ENCODE measurements at places on chromosomes 1 and 21.

DNA sequence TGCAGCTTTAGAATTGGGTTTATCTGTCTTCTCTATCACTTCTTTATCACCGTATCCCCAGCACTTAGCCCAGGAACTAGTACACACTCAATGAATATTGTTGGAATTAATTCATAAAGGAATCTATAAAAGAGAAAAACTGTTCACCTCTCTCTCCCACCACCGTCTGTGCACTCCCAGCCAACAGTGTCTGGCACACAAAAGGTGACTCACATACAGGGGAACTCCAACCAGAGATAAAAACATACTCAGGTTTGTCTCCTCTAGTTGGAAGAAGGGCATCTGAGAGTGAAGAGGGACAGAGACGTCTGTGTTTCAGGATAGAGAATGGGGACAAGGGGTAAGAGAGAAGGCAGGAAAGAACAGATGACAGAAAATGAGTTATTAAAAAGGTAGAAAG lies 10.0 kb downstream of the ITLN1 start:
- DNase-seq = no peak

DNA sequence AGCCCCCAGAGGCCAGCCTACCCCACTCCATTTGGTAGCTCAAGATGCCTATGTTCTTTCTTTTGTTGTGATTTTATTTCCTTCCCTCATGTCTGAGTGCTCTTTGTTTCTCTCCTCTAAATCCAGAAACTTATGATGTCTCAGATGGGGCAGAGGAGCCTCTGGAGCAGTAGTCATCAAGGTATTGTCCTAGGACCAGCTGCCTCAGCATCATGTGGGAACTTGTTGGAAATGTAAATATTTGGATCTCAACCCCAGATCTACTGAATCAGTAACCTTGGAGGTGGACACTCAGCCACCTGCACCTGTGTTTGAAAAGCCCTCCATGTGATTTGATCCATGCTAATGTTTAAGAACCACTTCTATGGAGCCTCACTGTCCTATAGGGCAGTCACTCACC lies 593.1 kb upstream of the PLXNA2 start:
- DNase-seq = no peak

DNA sequence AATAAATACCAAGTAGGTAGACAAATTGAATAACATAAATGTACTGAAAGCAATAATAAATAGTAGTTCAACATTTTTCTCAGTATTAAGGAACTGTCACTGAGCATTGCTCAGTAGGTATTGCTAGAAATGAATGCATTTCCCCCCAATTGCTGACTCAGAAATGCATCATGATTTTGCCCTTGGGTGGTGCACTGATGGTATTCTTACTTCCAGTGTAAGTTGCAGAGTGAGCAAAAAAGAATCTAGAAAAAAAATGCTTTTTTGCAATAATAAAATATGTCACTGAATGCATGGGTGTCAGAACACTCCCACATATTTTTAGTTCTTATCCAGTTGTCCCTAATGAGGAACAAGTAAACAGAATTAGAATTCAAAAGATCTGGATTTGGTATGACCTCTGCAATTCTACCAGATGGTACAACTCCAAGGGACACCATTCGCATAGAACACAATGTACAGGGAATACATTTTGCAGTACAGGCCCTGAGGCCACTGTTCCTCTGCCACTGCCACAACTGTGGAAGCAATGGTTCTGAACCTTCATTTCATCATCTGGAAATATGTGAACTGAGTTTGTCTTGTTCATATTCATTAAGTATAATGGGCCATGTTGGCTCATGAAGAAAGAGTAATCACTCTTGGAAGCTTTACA lies 78.0 kb downstream of the ATP6V1G3 start:
- no peak for DNase-seq

DNA sequence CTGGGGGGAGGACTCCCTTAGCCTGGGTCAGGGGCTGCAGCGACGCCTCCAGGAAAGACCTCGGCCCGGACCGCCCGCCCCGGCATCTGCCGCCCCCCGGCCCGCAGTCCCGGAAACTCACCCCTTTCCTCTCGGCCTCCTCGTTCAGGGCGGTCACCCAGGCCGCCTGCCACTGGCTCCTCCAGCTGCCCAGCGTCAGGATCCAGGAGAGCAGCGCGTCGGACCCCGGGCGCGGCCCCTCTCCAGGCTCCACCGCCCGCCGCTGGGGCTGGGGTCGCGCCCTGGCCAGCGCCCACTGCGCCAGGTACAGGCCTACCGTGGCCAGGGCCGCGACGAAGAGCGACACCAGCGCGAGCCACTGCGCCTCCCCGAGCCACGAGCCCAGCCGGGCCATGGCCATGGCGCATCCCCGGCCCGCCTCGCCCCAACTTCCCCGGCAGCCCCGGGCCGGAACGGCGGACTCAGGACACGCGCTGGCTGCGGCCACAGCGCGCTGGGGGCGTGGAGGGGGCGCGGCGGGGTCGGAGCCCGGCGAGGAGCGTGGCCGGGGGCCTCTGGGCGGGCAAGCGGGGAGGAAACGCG lies 478 bp downstream of the C2CD2 start:
- DNase-seq = peak; percentile 87

- no peak for DNase-seq
Measured at GRCh38 chr1:153348511-153349362, at the start of gene PGLYRP4. Gene PGLYRP4, minus strand, starts transcription at chr1:153348841. Its CDS starts 909 bp downstream, at chr1:153347932.

DNA sequence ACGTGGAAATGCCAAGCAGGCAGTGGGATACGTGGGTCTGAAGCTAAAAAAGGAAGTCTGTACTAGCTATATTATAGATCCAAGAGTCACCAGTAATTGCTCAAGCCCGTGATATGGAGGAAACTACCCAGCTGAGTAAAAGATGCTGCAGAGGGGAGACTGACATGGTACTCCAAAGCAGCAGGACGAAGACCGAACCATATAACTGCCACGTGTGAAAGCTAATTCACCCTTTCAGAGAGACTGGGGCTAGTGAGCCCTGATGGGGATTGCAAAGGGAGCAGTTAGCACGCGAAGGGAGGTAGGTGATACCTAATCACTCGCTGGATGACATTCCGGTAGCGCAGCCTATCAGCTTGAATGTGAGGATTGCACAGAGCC lies 316 bp downstream of the AP4B1 start:
- DNase-seq = peak; percentile 86

DNA sequence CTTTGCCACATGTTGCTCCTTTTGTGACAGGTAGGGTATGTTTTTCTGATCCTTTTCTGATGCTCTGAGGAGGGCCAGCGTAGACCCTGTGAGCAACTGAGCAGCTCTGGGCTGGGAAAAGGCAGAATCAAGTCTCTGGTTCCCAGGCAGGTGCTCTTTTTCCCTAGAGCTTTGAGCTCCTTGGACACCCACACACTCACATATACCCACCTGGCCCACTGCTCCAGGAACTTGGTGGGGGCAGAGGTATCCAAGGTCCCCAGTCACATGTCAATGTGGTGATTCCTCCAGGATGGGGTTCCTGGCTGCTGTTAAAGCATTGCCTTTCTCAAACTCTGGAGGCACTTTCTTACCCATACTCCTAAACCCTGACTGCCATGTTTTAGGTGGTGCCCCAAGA lies 5.4 kb downstream of the CD2 start:
- DNase-seq = no peak

DNA sequence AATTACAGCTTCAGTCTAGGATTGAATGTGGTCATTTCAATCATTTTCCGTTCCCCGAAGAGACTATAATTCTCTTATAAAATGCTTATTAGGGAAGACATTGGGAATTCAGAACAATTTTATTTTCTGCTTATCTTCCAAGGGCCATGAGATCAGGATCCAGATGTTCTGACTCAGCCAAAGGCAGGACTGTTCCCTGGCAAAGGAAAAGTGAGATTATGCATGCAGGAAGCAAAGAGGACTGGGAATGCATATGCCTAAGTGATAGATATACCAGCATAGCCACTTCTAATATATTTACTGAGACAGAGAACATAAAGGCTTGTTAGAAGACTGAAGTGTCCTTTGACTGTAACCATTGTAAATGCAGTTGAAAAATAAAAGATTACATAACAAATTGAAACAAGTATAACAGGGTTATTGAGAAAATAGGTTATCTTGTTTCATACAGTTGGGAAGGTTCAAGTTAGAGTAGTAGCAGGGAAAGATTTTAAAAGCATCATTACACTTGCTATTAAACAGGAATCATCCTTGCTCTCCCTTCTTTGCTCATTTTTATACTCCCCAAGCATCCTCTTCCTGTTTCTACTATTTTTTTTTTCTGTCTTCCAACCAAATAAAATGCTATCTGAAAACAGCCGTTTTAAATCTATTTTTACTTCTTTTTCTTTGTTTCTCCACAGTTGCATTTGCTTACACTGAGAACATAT lies 439.6 kb upstream of the ADAMTS5 start:
- peak; percentile 42 for DNase-seq

GRCh38 chr1:197961933-197962332 lies 44.8 kb downstream of the LHX9 start:
- DNase-seq = no peak

- DNase-seq = no peak
Measured at GRCh38 chr1:80917225-80917624, 883.5 kb upstream of the ADGRL2 start.

DNA sequence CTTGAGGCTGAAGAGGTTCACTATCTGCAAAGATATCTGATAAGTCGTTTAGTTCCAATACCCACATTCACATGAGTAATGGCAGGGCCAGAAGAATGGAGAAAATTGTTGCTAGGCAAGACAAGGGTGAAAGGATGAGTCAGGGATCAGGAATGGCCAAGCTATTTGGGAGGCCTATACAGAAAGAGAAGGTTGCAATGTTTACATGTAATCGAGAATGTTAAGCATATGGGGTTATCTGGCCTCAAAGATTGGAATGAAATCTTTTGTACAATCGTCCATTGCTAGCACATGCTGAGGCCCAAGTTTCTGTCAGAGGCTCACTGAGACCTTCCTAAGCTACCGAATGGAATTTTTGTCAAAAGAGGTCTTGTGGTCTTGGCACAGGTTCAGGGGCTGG lies 299.9 kb upstream of the PLD5 start:
- no peak for DNase-seq

- no peak for DNase-seq
Measured at GRCh38 chr1:194394676-194395075, 1208.3 kb upstream of the B3GALT2 start.

DNA sequence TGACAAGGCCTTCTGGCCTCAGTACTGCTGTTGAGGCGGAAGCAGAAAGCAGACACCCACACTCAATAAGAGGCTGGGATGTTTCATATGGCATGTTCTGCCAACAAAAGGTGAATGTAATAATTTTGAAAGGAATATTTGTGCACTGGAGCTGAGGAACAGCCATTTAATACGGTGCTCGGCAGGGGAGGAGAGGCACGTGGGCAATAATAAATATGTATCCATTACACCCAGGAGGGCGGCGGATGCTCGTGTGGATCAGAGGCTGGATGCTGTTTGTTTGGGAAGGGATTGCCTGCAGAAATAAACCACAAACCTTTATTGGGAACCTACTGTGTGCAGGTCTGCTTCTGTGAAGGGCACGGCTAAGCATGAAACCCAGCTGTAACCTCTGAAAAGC lies 92.0 kb downstream of the VWA5B1 start:
- DNase-seq = peak; percentile 41

GRCh38 chr1:169491845-169492281 lies 6.1 kb upstream of the SLC19A2 start:
- DNase-seq = peak; percentile 69

DNA sequence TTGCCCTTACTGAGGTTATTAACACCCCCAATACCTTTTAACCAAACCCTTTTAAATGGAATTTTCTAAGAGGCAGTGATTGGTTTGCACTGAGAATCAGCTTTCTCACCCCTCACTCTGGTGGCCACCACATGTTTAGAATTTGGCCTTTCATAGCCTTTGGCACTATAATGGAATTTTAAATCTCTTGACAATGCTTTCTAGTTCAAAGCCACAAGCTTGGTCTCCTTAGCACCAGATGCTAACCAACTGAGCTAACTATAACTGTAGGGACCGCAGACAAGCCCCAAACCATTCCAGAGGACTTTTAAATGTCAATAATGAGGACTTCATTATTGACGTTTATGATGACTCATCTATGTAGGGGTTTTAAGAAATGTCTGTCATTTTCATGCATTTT lies 238.7 kb upstream of the SNX7 start:
- no peak for DNase-seq

DNA sequence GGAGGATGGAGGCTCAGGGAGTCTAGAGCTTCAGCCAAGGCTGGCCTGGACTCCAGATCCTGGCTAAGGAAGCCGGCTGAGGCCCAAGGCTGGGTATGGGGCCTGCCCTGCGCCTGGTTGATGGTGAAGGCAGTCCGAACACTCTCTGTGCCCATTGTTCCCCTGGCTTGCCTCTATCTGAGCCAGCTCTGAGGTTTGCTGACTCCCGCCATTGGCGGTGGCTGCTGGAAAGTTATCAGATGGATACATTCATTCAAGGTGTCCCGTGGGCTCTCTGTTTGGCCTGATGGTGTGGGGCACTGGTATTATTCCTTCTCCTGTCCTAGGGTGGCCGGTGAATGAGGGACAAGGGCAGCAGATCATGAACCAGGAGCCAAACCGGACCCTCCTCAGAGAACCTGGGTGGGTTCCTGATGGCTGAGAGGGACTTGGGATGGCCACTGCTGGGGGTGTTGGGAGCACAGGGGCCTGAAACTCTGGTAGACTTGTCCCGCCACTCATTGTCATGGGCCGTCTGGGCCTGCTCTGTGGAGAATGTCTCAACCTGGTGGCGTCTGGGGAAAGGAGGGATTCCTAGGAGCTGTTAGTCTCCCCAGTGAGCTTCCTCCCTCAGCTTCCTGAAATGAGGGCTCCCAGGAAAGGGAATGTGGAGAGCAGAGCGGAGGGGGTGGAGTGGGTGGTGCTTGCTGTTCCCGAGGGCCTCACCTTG lies 22.2 kb downstream of the SLC26A9 start:
- DNase-seq = peak; percentile 21

- no peak for DNase-seq
Measured at GRCh38 chr1:115296981-115297380, 41.1 kb downstream of the NGF start.

DNA sequence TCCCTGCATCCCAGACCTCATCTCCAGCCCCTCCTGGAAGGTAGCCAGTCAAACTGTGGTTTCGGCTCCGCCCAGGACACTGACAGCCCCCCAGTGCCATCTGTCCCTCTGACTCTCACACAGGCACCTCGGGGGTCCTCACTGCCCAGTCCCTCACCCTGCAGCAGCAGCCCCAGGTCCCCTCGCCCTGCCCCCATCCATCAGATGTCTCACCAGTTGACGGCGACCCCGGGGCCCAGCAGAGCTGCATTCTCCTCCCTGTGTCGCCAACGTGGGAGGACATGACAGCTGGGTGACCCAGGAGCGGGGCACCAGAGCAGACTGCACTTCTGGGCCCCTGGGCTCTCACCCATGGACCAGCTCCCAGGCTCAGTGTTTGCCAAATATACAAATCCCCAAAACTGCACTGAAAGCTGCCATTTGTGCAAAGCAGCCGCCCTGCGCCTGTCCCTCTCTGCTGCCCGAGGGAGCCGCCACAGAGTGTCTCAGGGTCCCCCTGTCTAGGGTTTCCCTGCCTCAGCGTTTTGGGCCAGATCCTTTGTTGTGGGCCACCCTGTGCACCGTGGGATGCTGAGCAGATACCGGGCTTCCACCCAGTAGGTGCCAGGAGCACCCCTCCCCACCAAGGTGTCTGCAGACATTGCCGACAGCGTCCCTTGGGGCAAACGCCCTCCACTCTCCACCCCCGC lies 48.2 kb downstream of the PRDM15 start:
- DNase-seq = peak; percentile 34
